ENCODE measurements at places on chromosomes 1 and 21. TPM values are rescaled to one million over a fixed set of nuclear protein-coding genes. Genes with fewer than 3 reads are reported as not detected.

GRCh38 chr1:71835442-71835813 lies 446.9 kb downstream of the NEGR1 start:
- DNase-seq = no peak
- H3K27ac ChIP-seq = no peak overlapping the region
- no peaks in the 10 kb centered on the region for H3K27me3 ChIP-seq
- no peaks in the 10 kb centered on the region for H3K36me3 ChIP-seq
- H3K4me3 ChIP-seq = no peak overlapping the region
- H3K4me1 ChIP-seq = no peaks in the 10 kb centered on the region

- no peaks in the 10 kb centered on the region for H3K4me1 ChIP-seq
- no peak for DNase-seq
- H3K27ac ChIP-seq = no peak overlapping the region
- no peaks in the 10 kb centered on the region for H3K36me3 ChIP-seq
- H3K27me3 ChIP-seq = peaks cover 33% of the 10 kb centered on the region
Observed at GRCh38 chr1:56477164-56478111, 101.9 kb downstream of the PLPP3 start.

GRCh38 chr21:44739316-44739715 lies 27.9 kb upstream of the TSPEAR start:
- no peak for DNase-seq
- no peak overlapping the region for H3K27ac ChIP-seq
- no peak overlapping the region for H3K4me3 ChIP-seq
- H3K36me3 ChIP-seq = peaks cover 2% of the 10 kb centered on the region

- H3K4me3 ChIP-seq = no peak overlapping the region
- H3K27ac ChIP-seq = no peak overlapping the region
- no peaks in the 10 kb centered on the region for H3K36me3 ChIP-seq
Observed at GRCh38 chr1:228283043-228283371, 75.2 kb downstream of the OBSCN start.

- H3K27ac ChIP-seq = no peak overlapping the region
- DNase-seq = no peak
- no peaks in the 10 kb centered on the region for H3K36me3 ChIP-seq
- H3K4me3 ChIP-seq = no peak overlapping the region
Observed at GRCh38 chr1:194968916-194969315, 1639.3 kb downstream of the KCNT2 start.

- no peaks in the 10 kb centered on the region for H3K27me3 ChIP-seq
- no peak for DNase-seq
- no peaks in the 10 kb centered on the region for H3K4me1 ChIP-seq
- no peak overlapping the region for H3K27ac ChIP-seq
- peaks cover 2% of the 10 kb centered on the region for H3K36me3 ChIP-seq
- H3K4me3 ChIP-seq = no peak overlapping the region
Observed at GRCh38 chr1:59455206-59455605, 158.3 kb downstream of the FGGY start.

DNA sequence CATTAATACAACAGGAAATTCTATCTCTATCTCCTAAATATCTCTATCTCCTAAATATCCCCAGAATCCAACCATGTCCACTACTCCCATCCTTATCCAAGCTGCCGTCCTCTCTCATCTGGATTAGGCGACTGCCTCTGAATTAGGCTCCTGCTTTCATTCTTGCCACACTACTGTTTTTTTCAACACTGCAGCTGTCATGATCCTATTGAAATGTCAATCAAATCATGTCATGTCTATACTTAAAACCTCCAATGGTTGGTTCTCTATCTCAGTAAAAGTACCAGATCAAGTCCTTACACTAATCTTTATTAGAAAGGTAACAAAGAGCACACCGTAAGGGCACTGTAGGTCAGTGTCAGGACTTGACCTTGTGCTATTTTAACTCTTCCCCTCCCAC lies 82.0 kb upstream of the NFIA start:
- no peaks in the 10 kb centered on the region for H3K36me3 ChIP-seq
- H3K4me1 ChIP-seq = no peaks in the 10 kb centered on the region
- no peak overlapping the region for H3K27ac ChIP-seq
- H3K27me3 ChIP-seq = peaks cover 3% of the 10 kb centered on the region
- no peak overlapping the region for H3K4me3 ChIP-seq
- no peak for DNase-seq

GRCh38 chr1:210850556-210850955 lies 283.4 kb downstream of the KCNH1 start:
- H3K27me3 ChIP-seq = peaks cover 4% of the 10 kb centered on the region
- H3K36me3 ChIP-seq = no peaks in the 10 kb centered on the region
- no peaks in the 10 kb centered on the region for H3K4me1 ChIP-seq
- no peak for DNase-seq
- no peak overlapping the region for H3K4me3 ChIP-seq
- no peak overlapping the region for H3K27ac ChIP-seq

- no peaks in the 10 kb centered on the region for H3K27me3 ChIP-seq
- no peak overlapping the region for H3K27ac ChIP-seq
- H3K36me3 ChIP-seq = peaks cover 4% of the 10 kb centered on the region
- H3K4me1 ChIP-seq = no peaks in the 10 kb centered on the region
- DNase-seq = no peak
Observed at GRCh38 chr1:61992257-61992656, 202.4 kb upstream of the L1TD1 start.

DNA sequence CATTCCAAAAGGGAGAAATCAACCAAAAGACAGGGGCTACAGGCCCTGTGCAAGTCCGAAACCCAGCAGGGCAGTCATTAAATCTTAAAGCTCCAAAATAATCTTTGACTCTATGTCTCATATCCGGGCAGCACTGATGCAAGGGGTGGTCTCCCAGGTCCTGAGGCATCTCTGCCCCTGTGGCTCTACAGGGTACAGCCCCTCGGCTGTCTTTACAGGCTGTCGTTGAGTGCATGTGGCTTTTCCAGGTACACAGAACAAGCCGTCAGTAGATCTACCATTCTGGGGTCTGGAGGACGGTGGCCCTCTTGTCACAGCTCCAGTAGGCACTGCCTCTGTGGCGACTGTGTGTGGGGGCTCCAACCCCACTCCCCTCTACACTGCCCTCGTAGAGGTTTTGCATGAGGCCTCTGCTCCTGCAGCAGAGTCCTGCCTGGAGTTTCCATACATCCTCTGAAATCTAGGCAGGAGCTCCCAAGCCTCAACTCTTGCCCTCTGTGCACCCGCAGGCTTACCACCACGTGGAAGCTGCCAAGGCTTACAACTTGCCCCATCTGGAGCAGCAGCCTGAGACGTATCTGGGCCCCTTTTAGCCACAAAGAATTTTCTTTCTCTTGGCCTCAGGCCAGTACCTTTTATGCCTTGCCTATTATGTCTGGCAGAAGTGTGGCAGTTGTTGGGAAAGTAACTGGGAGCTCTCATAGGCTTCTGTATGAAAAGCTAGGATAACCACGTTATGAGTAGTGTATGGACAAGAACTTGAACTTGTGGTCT lies 52.5 kb downstream of the POU2F1 start:
- peaks cover 26% of the 10 kb centered on the region for H3K4me1 ChIP-seq
- peaks cover 7% of the 10 kb centered on the region for H3K36me3 ChIP-seq
- no peak for DNase-seq
- H3K27me3 ChIP-seq = no peaks in the 10 kb centered on the region

DNA sequence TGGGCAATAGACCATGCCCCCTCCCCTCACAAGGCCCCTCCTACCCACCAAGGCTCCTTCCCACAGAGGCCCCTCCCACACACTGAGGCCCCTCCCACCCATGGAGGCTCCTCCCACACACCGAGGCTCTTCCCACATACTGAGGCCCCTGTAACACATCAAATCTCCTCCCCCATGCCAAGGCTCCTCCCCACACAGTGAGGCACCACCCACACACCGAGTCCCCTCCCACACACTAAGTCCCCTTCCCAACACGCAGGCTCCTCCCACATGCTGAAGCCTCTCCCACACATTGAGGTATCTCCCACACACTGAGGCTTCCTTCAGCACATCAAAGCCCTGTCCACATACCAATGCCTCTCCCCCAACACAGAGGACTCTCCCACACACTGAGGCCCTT lies 391.8 kb downstream of the CAMTA1 start:
- no peak overlapping the region for H3K4me3 ChIP-seq
- no peak overlapping the region for H3K27ac ChIP-seq
- no peaks in the 10 kb centered on the region for H3K36me3 ChIP-seq
- DNase-seq = no peak

DNA sequence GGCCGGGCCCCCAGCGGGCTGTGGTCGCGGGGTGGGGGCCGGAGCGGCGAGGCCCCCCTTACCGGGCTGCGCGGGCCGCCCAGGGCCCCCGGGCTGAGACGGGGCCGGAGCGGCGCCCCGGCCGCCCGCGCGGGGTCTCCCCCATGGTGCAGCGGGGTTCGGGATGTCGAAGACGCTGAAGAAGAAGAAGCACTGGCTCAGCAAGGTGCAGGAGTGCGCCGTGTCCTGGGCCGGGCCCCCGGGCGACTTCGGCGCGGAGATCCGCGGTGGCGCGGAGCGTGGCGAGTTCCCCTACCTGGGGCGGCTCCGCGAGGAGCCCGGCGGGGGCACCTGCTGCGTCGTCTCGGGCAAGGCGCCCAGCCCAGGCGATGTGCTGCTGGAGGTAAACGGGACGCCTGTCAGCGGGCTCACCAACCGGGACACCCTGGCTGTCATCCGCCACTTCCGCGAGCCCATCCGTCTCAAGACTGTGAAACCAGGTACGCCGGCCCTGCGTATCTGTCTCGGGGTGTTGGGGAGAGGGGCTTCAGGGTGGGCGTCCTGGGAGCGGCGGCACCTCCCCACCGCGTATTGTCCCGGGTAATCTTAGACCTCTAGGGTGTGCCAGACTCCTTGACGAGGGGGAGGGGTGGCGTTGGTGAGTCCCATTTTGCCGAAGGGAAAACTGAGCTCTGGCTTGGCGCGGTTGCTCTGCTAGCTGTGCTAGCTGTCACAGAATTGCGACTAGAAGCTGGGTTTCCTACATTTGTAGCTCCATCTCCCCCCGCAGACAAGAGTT lies 745 bp downstream of the MAGI3 start:
- H3K36me3 ChIP-seq = no peaks in the 10 kb centered on the region
- peak; percentile 71 for DNase-seq
- H3K27ac ChIP-seq = peak overlapping the region; percentile 49
- H3K4me1 ChIP-seq = peaks cover 26% of the 10 kb centered on the region

GRCh38 chr1:247347477-247348222 lies 16.0 kb upstream of the ZNF496 start:
- DNase-seq = no peak
- peak overlapping the region; percentile 42 for H3K4me3 ChIP-seq
- H3K27ac ChIP-seq = no peak overlapping the region
- no peaks in the 10 kb centered on the region for H3K27me3 ChIP-seq
- H3K4me1 ChIP-seq = peaks cover 13% of the 10 kb centered on the region

GRCh38 chr1:3842912-3843311 lies 14.1 kb downstream of the CEP104 start:
- H3K4me1 ChIP-seq = no peaks in the 10 kb centered on the region
- no peak overlapping the region for H3K4me3 ChIP-seq
- no peaks in the 10 kb centered on the region for H3K27me3 ChIP-seq
- peaks cover 38% of the 10 kb centered on the region for H3K36me3 ChIP-seq

GRCh38 chr1:226432586-226433340 lies 24.9 kb upstream of the PARP1 start:
- no peak overlapping the region for H3K4me3 ChIP-seq
- H3K4me1 ChIP-seq = peaks cover 9% of the 10 kb centered on the region
- peaks cover 17% of the 10 kb centered on the region for H3K27me3 ChIP-seq
- H3K36me3 ChIP-seq = no peaks in the 10 kb centered on the region

DNA sequence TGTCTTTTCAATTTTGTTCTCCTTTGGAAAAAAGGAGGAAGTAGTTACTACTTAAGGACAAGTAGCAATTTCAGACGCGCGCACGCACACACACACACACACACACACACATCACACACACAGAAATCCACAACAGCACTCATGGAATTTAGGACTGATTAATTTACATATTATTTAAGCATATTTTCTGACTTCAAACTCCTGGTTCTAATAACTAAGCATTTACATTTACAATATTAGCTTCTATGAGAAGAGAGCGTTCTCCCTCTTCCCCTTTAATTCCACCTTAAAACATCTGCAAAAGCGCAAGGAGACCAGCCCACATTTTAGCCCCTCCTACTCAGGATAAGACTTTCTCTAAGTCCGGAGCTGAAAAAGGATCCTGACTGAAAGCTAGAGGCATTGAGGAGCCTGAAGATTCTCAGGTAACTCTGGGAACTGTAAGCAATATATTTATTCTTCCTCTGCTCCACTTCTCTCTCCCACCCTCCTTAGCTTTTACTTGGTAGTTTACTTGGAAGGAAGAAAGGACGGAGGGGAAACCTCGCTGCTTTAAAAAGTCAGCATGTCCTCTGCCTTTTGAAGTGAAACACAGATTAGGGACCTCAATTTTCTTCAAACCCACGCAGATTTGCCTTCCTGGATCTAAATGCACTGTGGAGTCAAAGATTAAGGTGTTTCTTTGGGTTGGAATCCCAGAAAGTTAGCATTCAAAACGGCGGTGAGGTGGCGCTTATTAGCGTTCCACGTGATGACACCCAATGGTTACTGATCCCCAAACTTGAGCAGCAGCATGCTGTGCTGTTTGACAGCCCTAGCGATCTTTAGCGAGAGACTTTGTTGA lies at the start of gene PLA2G4A:
Gene PLA2G4A, plus strand, starts transcription at position 339 of the 844 bp plus-strand sequence. CDS start 25,406 bp downstream, outside the sequence.
- H3K27ac ChIP-seq = no peak within 1 kb of the TSS
- H3K36me3 ChIP-seq = no peaks in the 10 kb centered on the region
- H3K4me3 ChIP-seq = peak within 1 kb of the TSS; percentile 73
- DNase-seq = no peak
- peaks cover 5% of the 10 kb centered on the region for H3K4me1 ChIP-seq

GRCh38 chr1:206886831-206887230 lies 10.4 kb upstream of the IL24 start:
- no peaks in the 10 kb centered on the region for H3K27me3 ChIP-seq
- no peak overlapping the region for H3K27ac ChIP-seq
- no peak for DNase-seq
- H3K36me3 ChIP-seq = peaks cover 2% of the 10 kb centered on the region
- H3K4me1 ChIP-seq = peaks cover 11% of the 10 kb centered on the region

GRCh38 chr1:31315902-31316301 lies 19.1 kb downstream of the ZCCHC17 start:
- H3K27ac ChIP-seq = no peak overlapping the region
- no peak overlapping the region for H3K4me3 ChIP-seq
- no peaks in the 10 kb centered on the region for H3K4me1 ChIP-seq
- H3K36me3 ChIP-seq = peaks cover 23% of the 10 kb centered on the region
- no peak for DNase-seq

DNA sequence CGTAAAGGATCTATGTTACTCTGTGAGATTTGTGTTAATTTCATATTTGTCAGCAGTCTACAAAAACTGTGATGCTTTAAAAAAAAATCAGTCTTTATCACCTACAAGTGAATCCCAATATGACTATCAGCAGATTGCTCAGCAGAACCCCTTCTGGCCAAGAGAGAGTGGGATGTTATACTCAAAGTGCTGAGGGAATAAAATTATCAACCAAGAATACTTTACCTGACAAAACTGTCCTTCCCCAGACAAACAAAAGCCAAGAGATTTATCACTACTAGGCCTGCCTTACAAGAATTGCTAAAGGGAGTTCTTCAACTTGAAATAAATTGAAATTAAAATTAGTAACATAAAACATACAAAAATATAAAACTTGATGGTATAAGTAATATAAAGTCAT lies 105.2 kb downstream of the SLC35F3 start:
- no peak for DNase-seq
- H3K27ac ChIP-seq = no peak overlapping the region
- no peaks in the 10 kb centered on the region for H3K4me1 ChIP-seq
- peaks cover 17% of the 10 kb centered on the region for H3K27me3 ChIP-seq
- no peaks in the 10 kb centered on the region for H3K36me3 ChIP-seq
- no peak overlapping the region for H3K4me3 ChIP-seq

The TIE1 gene
- total RNA-seq = 0.23 TPM

The DEPDC1 gene
- total RNA-seq = 16.5 TPM

The LIPI gene
- not detected for total RNA-seq

The MATN1 gene
- not detected for total RNA-seq

The PPIE gene
- total RNA-seq = 70.8 TPM

The MCOLN3 gene
- 2.1 TPM for total RNA-seq

The LAMC2 gene
- not detected for total RNA-seq

The SMPDL3B gene
- total RNA-seq = 0.64 TPM

The EPHA10 gene
- not detected for total RNA-seq

The RRAGC gene
- 15.8 TPM for total RNA-seq

The HS2ST1 gene
- 16.8 TPM for total RNA-seq

The S100B gene
- 15.8 TPM for total RNA-seq

The IFNGR2 gene
- 17.8 TPM for total RNA-seq

Measured in activated naive CD8-positive, alpha-beta T cell treated with anti-CD3 and anti-CD28 coated beads, Interleukin-2, amount 10 ng/mL, durations not matched to agents 7 days and 5 days (primary cell).